ENCODE measurements at places on chromosomes 16 and 17.

DNA sequence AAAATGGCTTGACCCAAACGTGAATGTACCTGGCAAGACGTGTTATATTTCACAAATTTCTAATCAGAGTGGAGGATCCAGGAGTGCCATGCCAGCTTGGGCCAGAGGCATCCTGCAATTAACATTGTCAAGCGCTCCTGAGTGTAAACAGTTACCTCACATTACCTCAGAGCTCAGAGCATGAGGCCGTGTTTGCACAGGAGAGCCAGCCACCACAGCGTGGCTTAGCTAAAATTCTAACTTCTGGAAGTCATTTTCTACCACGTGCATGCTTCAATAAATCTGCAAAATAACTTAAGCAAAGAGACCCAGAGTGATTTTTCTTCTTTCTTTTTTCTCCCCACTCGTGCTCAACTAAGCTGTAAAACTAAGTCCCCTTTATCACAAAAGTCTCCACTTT, 769.0 kb downstream of the KCNJ2 start:
- no peak for DNase-seq

GRCh38 chr17:76054112-76054476, 18.2 kb downstream of the SRP68 start:
- DNase-seq: peak; percentile 64

GRCh38 chr16:81004646-81005353, 1.9 kb downstream of the CMC2 start:
- peak; percentile 72 for DNase-seq

- no peak for DNase-seq
Observed at GRCh38 chr17:7261379-7262191, 693 bp downstream of the CLDN7 start.

GRCh38 chr17:51029568-51030463, 90.9 kb downstream of the SPAG9 start:
- DNase-seq: peak; percentile 53

GRCh38 chr16:89565506-89566372, 5.3 kb downstream of the RPL13 start:
- DNase-seq: peak; percentile 46

DNA sequence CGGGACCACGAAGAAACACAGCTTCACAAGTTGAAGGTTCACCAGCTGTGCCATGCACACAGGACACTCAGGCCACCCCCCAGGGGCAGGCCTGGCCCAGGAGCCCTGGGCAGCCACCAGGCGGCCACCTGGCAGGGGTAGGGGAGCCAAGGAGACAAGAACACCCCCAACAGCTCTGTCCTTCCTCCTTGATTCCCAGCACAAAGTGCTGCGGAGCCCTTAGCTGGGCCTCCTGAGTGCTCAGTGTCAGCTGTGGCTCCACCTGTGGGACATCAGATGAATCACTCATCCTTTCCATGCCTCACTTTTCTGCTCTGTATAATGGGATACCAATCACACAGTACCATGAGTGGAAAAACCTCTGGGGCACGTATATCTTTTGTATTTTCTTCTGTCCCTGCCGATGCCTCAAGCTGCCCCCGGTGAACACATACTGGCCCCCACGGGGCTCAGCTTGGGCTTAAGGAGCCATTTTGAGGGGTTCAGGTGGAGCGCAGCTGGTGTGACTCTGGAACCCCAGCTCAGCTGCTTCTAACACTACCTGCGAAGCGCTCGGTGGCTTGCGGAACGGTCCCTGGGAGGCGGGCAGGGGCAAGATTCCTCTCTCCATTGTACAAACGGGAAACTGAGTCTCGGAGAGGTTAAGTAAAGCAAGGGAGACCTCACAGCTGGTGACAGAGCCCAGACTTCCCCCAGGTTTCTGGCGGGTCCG, 12.0 kb downstream of the GALK1 start:
- no peak for DNase-seq

- DNase-seq: peak; percentile 31
Observed at GRCh38 chr17:48470388-48471034, 40.5 kb upstream of the SKAP1 start.

GRCh38 chr16:4290236-4290830, 17.5 kb upstream of the TFAP4 start:
- DNase-seq: peak; percentile 92

DNA sequence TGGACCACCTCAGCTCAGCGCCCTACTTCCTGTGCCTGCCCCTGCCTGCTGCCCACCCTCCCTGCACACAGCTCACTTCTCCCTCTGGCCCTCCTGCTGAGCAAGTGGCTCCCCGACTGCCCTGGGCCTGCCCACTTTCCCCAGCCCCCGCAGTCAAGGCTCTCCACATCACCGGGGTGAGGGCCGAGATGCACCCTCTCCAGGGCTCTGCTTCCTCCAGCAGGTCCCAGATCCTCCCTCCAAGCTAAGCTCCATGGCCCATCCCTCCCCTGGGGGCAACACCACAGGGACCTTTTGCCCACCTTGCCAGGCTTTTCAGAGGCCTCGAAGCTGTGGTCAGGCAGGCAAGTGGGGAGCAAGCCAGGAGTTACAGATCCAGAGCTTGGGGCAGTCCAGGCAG, 820.2 kb downstream of the KCNJ18 start:
- no peak for DNase-seq

GRCh38 chr17:81519284-81520020, 6.9 kb upstream of the ACTG1 start:
- DNase-seq: no peak

DNA sequence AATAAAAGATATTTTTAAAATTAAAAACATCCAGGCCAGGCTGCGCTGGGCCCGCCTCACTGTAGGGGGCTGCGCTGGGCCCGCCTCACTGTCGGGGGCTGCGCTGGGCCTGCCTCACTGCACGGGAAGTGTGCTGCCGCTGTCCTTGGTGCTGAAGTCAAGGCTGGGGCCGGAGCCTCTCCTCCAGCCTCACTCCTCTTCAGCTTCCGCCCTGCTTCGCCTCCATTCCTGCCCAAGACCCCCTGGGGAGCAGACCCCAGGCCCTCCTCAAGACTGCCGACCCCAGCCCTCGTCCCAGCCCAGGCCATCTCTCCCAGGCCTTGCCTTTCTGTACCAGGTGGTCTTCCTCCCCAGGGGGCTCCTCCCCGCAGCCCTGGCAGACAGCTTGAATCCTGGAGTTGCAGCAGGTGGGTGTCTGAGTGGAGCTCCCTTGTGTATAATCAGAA, 26.2 kb downstream of the ENDOV start:
- DNase-seq: peak; percentile 33

GRCh38 chr17:45366049-45366448, 49.2 kb upstream of the MAP3K14 start:
- DNase-seq: no peak

- DNase-seq: peak; percentile 79
Observed at GRCh38 chr16:71499775-71500364, 10.7 kb upstream of the ZNF19 start.

GRCh38 chr17:82126556-82127314, 28.7 kb upstream of the FASN start:
- DNase-seq: no peak

DNA sequence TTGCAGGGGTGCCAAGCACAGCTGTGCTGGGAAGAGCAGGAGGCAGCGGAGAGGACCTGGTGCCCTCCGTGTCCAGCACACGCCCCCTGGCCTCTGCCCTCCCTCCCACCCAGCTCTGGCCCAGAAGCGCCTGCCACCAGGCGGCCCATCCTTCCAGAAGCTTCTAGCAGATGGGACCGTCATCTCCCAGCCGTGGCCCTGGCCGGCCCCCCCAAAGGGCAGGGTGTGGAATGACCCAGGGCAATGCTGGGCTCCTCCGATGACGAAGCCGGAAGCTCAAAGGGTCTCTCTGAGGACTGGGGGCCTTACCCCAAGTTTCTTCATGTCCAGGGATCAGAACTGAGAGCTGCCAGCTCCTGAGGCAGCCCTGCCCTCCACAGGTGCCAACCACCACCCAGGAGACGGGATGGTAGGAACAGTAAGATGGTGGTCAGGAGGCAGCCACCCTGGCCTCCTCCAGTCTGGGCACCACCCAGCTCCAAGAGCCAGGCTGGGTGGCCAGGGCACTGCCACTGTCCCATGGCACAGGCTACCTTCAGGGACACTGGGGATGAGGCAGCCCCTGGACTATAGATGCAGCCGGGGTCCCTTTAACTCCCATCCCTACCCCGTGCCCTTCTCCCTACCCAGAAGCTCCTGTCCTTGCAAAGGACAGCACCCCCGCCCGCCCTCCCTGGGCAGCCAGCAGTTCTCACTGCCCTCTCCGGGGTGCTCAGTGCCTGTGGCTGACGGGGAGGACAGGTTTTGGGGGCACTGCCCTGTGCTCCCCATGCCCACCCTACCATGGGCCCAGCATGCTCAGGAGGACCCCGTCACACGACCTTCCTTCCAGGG, 6.5 kb upstream of the CDH15 start:
- no peak for DNase-seq

- no peak for DNase-seq
Observed at GRCh38 chr16:84132527-84133285, 12.3 kb downstream of the HSDL1 start.

DNA sequence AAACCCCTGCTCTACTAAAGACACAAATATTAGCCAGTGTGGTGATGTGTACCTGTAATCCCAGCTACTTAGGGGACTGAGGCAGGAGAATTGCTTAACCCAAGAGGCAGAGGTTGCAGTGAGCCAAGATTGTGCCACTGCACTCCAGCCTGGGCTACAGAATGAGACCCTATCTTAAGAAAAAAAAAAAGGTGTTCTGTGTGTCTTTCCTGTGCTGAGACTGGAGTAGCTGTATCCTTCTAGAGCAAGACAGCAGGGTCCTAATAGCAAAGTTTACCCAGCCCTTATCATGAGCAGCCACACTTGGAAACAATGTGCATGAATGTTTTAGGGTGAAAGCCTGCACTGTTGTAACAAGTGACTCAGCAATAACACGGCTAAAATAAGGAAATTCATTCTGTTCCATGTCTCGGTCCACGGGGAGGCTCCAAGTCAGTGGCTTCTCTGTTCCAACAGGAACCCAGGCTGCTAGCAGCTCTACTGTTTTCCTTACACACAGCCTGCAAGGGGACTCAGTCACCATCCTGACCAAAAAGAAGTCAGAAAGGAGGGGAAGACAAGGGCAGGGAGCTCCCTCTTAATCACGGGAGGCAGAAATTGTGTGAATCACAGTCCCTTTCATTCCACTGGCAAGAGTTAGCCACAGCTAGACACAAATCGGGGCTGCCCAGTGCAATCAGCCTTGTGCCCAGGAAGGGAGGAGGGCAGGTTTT, 7.1 kb upstream of the SLC5A11 start:
- peak; percentile 78 for DNase-seq

DNA sequence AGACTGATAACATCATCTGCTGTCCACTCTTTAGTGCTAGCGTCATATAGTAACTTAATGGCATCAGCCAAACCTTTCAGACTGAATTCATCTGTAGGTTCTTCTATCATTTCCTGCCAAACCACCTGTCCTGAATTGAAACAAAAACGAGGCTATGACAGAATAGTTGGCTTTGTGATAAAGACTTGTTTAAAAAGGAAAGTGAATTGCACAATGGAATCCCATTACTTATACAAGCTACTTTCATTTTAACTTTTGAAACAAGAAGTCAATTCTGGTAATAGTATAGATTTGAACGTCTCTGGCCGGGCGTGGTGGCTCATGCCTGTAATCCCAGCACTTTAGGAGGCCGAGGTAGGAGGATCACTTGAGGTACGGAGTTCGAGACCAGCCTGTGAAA, 18.2 kb downstream of the LASP1NB start:
- no peak for DNase-seq

- no peak for DNase-seq
Observed at GRCh38 chr16:55041540-55042234, 111.0 kb downstream of the IRX5 start.

DNA sequence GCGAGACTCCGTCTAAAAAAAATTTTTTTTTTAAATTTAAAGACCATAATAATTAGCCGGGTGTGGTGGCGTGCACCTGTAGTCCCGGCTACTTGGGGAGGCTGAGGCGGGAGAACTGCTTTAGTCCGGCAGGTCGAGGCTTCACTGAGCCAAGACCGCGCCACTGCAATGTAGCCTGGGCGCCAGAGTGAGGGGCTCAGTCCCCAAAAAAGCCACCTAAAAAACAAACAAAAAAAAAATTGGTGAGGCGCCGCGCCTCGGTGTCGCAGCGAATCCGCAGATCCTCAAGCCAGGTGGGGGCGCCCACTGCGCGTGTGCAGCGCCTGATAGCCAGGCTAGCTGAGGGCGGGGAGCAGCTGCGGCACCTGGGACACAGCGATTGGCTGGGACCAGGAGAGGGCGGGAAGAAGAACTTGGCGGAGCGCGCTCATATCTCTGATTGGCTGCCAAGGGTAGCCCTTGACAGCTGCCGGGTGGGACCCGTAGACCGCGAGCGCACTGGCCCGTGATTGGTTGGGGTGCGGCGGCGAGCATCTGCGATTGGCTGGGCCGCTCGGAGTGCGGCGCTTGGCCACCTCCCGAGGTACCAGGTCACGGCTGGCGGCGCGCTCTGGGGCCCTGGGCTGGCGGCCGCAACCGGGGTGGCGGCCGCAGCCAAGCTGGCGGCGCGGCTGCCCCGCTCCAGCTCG, 9.0 kb upstream of the CLDN9 start:
- peak; percentile 99 for DNase-seq

- DNase-seq: no peak
Observed at GRCh38 chr17:77497578-77497934, 356.8 kb downstream of the SEC14L1 start.

GRCh38 chr17:80760511-80760911, 215.9 kb downstream of the RPTOR start:
- no peak for DNase-seq

DNA sequence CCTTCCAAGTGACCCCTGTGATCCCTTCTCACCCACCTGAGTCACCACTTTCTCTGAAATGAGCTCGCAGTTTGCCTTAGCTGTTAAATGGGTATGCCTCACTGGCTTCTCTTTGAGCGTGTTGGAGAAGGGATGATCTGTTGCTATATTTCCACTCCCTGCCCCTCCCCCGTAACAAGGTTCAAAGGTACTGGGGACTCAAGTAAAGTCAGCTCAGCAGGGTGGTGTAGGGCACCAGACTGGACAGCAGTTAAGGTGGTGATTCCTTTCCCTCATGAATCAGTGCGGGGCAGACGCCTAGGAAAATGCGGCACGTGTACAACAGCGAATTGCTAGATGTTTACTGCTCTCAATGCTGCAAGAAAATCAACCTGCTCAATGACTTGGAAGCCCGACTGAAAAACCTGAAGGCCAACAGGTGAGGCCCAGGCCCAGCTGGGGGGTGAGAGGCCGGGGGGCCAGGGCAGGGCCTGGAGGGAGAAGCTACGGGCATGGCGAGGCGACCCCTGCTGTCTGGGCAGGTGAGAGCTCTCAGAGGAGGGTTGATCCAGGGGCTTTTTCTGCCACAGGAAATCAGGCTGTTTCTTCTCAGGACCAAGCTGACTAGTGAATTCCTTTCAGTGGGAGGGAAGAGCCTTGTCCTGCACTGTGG, 130.3 kb downstream of the RAB11FIP4 start:
- no peak for DNase-seq

DNA sequence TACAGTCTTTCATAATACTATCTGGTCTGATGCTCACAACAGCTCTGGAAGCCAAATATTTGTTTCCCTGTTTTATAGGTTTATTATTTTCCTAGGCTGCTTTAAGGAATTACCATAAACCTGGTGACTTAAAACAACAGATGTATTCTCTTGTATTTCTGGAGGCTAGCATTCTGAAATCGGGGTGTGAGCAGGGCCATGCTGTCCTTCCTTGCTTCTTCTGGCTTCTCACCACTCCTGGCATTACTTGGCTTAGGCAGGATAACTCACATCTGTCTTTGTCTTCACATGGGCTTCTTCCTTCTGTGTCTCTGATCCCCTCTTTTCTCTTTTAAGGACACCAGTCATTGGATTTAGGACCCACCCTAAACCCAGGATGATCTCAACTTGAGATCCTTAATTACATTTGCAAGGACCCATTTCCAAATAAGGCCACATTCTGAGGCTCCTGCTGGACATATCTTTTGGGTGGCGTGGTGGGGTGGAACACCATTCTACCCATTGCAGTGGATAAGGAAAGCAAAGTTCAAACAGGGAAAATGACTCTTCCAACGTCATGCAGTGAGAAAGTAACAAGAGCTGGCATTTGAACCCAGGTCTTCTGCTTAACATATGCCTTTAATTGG, 39.2 kb upstream of the TBX2 start:
- DNase-seq: no peak
